ENCODE measurements at places on chromosomes 16 and 17.

DNA sequence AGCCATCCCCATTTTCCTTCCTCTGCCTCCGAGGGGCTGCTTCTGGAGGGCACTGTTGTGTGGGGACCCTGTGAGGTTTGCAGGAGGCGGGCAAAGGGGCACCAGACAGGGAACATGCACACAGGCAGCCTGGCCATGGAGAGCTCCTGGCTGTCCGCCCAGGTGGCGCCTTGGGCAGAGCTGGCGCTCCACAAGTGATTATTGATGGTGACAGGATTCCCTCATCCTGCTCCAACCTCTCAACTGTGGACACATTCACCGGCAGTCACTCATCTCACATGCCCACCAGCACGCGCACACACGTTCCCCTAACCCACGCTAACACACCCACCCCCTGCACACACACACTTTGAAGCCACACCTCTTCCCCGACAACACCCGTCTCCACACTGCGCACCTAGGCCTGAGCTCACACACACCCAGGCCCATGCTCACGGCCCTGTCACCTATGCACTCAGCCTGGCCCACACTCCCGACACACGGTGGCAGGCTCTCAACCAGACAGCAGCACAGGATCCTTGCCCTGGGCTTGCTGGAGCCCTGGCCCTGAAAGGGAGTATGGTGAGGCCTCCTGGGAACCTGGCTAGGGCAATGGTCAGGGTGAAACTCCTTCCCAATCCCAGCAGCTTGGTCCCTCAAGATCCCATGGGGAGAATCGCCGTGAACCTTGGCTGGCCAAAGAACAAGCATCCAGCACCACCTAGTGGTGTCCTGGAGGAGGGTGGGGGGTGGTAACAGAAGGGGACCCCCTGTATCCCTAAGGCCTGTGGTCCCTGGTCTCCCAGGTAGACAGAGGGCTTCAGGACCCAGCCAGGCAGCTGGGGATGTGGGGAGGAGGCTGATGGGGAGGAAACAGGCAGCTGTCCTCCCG lies 3.6 kb downstream of the PNMT start:
- DNase-seq, result no peak

DNA sequence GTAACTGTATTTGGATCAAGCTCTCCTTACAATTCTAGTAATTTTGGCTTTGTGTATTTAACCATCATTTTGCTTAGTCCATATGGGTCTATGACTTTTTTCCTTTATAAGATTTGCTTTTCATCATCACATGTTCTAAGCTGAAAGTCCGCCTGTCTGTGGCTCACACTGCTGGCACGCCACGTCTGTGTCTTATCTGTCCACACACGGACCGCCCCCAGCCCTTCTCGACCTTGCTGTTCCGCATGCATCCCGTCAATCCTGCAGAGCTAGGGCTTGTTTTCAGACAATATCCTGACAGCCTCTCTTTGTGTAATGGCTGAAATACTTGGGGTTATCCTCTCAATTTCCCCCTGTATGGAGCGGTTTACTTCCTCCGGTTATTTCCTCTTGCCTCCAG lies 8.4 kb upstream of the ALDH3A1 start:
- no peak for DNase-seq

DNA sequence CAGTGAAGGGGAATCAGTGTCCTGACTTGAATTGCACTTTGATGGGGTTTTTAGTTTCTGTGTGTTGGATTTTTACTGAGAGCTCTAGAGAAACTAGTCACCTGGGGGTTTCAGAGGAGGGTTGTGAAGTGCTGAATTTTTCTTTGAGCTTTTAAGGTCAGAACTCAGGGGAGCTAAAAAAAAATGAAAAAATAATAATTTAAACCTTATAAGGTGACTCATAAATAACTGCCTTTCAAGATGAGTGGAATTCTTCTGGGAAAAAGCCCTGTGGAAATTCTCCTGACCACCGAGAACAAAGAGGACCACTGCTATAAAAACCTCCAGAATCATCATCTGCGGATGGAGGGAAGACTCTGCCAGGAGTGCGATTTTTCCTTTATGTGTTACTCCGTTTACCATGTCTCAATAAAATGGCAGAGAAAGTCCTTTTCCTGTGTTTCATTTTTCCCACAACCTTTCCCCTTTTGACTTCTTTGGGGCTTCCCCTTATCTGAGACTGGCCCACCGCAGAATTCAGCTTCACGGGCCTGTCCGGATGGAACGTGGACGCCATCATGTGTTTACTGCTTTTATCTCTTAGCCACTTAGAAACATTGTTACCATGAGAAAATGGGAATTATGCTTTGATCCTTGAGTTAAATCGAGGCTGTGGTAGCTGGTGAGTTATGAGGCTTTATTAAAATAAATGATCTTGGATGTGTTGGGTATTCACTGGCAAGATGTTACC lies 39.7 kb downstream of the RPTOR start:
- no peak for DNase-seq

DNA sequence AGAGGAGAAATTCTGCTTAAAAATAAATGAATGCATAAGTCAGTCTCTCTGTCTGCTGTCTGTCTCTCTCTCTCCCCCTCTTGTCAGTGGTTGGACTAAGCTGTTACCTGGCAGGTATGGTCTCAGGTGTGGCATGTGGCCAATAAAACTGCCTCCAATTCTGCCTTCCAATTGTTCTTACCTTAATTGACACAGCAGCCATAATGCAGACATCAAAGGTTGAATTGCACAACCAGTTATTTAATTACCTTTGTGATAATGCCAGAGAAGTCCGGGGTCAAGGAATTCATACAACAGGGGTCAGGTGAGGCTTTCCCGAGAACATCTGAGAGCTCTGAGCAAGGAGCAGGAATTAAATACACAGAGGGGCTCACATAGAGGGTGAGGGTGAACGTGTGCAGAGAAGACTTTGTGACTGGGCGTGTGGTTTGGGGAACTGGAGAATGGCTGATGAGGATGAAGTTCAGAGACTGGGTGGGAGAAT lies 78.8 kb upstream of the CDYL2 start:
- DNase-seq, result no peak

DNA sequence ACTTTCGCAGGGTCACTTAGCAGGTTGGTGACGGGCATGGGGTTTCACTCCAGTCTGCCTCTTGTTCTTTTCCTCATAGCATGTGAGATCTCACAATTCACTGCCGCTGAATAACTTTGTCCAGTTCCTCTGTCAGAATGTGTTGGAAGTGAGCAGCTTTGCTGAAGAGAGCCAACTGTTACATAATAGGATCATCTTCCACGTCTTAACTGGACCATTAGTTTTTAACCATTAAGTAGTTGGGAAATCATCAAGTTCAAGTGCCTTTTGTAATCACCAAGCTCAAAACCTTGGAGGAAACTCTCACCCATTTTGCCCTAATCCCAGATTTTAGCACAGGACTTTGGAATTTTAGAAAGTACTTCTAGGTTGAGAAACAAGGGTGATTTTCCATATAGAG lies 290.6 kb downstream of the WWOX start:
- DNase-seq, result no peak

GRCh38 chr16:65889533-65889966 lies 476.9 kb upstream of the CDH5 start:
- DNase-seq, result no peak

DNA sequence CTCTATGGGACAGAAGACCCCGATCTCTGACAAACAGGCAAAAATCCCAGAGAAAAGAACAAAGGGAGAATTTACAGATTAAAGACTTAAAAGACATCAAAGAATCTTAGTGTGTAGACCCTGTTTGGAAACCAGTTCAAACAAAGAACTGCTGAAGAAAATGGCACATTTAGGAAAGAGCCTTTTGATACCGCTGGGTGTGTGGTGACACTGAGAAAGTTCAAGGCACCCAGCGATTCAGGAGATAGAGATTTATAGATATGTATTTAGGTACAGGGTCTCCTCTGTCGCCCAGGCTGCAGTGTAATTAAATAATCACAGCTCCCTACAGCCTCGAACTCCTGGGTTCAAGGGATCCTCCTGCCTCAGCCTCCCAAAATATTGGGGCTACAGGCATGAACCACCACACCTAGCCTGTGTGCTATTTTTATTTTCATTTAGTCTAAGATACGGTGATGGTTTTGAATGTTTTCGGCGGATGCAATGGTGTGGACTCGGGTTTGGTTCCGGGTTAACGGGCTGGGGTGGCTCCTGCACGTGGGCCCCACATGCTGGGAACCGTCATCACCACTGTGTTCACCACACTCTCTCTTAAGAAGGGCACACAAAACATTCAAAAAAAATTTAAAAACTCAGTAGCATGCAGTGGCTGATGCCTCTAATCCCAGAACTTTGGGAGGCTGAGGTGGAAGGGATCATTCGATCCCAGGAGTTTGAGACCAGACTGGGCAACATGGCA lies 114.0 kb downstream of the ZNF778 start:
- no peak for DNase-seq

- no peak for DNase-seq
Measured at GRCh38 chr17:81583589-81584342, 31.6 kb upstream of the FAAP100 start.

DNA sequence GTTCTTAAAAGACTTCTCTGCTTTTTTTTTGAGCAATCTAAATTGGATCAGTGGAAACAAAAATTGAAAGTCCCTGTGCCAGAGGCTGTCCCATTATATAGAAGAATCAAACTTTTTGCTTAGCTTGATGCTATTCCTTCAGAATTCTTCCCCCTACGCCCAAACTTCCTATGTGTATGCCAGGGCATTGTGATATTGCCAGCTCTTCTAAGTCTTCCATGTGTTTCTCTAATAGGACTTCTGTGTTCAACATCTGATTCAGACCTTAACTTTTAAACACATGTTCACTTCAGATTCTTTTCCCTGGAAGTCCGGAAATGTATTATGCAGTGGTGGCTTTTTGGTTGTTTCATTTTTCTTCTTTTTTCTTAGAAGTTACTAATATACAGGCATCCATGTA lies 18.7 kb downstream of the PTRH2 start:
- DNase-seq, result no peak

DNA sequence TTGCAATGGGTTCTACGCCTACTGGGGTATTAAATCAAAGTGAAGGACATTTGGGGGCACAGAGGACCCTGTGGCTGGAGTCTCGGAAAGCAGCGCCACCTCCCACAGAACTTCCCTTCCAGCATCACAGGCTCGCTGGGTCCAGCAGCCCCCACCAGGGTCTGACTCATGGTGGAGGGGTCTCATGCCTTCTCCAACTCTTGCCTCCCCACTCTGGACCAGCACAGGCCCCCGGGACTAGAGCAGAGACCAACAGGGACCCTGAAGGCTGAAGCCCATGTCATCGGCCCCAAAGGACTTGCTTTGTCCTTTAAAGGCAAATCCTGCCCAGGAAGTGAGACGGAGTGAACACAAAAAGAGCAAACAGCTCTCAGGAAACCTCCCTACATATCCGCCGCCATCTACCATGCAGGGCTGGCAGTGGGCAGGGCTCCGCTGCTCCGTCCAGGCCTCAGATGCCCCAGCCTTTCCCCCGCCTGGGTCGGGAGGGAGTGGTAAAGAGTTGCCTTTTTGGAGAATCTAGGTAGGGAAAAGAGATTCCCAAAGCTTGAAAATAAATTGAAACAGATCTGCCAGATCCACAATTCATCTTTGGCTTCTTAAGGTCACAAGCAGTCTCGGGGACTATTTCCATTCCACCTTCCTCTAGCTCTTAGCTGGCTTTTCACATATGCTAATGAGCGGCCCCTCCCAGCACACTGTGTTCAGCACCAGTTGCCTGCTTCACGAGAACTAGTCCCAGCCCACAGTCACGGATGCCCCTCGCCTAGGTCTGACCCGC lies 2.1 kb upstream of the GPRC5C start:
- no peak for DNase-seq

GRCh38 chr17:21168555-21168865 lies 41.7 kb downstream of the DHRS7B start:
- DNase-seq, result no peak

- no peak for DNase-seq
Measured at GRCh38 chr17:44356241-44356640, 7.4 kb downstream of the FAM171A2 start.

DNA sequence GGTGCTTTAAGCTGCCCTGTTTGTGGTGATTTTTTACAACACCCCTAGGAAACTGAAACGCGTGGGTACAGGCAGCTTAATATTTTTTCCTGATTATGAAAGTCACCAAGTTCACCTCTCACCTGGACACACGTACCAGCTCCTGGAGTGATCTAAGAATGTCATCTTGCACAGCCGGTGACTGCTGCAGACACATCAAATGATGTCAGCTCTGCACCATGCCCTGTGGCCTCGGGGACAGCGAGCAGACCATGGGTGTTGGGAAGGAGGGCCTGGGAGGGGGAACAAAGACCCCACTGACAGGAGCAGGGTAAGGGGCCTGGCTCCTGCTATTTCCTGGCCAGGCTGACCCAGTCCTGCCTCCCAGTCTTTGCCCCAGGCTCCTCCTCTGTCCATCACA lies 272.7 kb downstream of the PARN start:
- no peak for DNase-seq

DNA sequence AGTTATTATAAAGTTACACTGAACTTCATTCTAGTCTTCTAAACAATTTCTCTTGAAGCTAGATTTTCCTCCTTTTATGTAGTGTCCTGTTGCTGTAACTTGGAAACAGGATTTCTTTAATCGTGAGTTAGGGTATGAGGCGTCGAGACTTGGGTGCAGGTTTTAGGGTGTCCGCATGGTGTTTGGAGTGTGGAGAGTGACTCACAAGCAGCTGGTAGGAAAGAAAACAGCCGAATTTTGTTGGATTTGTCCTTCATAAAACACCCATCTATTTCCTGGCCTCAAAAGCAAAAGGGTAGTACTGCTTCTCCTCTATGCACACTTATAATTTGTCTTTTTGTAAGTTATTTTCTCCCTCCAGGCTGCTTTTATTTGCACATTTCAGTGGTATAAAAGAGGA lies 1.6 kb downstream of the RPTOR start:
- DNase-seq, result no peak

DNA sequence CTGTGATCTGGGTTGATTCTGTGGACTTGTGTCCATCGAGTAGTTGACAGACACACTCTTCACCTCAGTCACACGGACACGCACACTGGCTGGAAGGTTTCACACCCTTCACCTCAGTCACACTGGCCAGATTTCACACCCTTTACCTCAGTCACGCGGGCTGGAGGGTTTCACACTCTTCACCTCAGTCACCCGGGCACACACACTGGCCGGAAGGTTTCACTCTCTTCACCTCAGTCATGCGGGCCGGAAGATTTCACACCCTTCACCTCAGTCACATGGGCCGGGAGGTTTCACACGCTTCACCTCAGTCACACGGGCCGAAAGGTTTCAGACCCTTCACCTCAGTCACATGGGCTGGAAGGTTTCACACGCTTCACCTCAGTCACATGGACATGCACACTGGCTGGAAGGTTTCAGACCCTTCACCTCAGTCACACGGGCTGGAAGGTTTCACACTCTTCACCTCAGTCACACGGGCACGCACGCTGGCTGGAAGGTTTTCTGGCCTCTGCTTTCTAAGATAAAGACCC lies 96.2 kb downstream of the PGS1 start:
- no peak for DNase-seq

- DNase-seq, result no peak
Measured at GRCh38 chr16:1781758-1782407, 488 bp downstream of the SPSB3 start.

GRCh38 chr17:74339537-74340195 lies 13.6 kb downstream of the KIF19 start:
- no peak for DNase-seq

- no peak for DNase-seq
Measured at GRCh38 chr16:50789757-50790156, 47.9 kb downstream of the CYLD start.

Data from stimulated activated CD8-positive, alpha-beta memory T cell treated with anti-CD3 and anti-CD28 coated beads, Interleukin-7, amount 100 ng/mL, for 1 hour (primary cell).